NCI-H345 (cell line): ENCODE measurements at places on chromosomes 16 and 17.

- no peak for DNase-seq
Observed at GRCh38 chr16:57007530-57007929, 18.2 kb downstream of the NLRC5 start.

DNA sequence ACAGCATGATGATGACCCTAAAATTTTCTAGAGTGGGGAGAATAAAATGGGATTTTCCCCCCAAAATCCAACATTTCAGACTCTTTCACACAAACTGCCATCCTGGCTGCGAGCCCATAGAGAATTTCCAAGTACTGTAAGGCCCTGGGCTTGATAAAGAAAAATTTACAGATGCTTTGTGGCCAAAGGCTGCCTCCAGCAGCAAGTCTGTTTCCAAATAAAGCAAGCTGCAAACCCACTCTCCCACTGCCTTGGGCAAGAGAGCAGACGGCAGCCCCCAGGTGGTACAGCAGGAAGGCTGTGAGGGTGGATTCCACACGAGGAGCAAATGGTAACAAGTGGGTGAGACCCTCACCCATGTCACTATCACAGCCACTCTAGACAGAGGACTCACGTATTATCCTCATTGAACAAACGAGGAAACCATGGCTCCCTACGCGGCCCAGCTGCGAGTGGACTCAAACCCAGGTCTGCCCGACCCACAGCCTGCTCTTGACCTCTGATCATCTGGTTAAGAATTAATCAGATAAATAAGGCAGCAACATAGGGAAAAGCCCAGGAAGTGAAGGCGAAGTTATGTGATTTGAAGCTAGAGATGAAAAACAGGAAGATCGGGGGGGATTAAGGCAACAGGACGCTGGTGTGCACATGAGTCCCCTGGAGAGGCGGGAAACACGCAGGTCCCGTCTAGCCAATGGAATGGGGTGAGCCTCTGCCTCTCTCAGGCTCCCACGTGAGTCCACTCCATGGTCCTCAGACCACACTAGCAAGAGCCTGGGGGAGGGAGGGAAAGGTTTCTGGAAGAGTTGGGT, 37.4 kb downstream of the AXIN2 start:
- DNase-seq: no peak

GRCh38 chr17:76495663-76496400, 5.4 kb downstream of the RHBDF2 start:
- no peak for DNase-seq

- peak; percentile 5 for DNase-seq
Observed at GRCh38 chr17:6187836-6188235, 117.7 kb downstream of the WSCD1 start.

GRCh38 chr17:19337712-19338023, 24.9 kb downstream of the B9D1 start:
- no peak for DNase-seq

GRCh38 chr17:77890771-77891170, 67.7 kb upstream of the TNRC6C start:
- DNase-seq: no peak

- DNase-seq: no peak
Observed at GRCh38 chr16:86110134-86110533, 211.2 kb downstream of the IRF8 start.

- DNase-seq: no peak
Observed at GRCh38 chr16:58048494-58049231, 23.1 kb downstream of the MMP15 start.

DNA sequence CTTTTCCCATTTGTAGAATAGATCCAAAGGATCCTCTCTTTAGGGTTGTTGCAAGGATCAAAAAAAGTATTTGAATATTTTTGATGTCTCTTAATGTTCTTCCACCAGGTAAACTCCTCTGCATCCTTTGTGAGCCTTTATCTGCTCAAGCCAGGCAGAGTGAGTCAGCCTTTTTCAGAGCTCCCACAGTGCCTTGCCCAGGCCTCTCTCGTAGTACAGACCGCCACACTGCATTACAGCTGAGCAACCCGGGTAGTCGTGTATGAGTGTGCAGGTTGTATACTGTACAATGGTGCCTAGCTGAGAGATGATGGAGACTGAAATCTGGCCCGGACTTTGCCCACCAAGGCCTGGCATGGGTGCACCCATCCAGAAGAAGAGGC, 20.9 kb downstream of the RHBDL3 start:
- no peak for DNase-seq

DNA sequence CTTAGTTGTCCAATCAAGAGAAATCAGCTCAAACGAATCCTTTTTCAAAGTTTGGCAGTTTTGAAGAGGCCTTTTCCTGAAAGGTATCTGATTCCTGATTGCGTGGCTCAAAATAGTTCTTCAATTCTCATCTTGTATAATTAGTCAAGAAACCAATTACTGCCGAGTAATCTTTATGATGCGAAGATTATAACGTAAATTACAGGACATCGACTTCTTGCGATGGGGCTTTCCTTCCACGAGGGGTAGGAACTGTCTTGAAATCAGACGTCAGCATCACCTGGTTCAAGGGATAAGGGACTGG, 644 bp upstream of the ARL2BP start:
- no peak for DNase-seq

DNA sequence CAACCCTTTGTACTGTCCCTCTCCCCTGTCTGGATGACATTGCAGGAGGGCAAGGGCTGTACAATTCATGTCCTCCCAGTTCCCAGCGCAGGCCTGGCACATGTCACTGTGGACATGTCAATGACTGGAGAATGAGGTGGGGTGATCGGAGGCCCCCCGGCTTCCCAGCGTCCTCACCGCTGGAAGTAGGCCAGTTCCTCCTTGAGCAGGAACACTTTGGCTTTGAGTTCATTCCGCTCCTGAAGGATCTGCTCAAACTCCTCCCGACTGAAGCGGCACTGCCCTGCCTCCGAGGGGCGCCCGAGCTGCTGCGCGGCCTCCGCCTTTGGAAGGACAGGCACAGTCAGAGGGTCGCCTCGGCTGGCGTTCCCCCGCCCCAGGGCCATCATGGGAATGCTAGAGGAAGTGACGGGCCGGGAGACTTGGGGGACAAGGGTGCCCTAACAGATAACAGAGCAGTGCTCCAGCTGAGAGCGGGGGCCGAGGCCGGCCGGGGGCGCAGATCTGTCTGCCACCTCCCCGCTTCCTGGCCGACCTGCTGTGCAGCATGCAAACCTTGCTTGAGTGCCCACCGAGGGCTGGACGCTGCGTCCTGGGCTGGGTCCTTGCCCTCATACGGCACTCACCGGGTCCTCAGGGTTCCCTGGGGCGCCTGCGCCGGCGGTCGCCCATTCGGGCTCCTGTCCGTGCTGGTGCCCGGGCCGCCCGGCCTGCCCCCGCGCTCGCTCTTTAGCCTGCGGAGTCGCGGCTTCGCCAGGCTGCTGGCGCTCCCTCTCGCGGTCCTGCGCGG, 1.3 kb downstream of the RILP start:
- no peak for DNase-seq

GRCh38 chr17:57311281-57312216, 55.2 kb downstream of the MSI2 start:
- peak; percentile 28 for DNase-seq

DNA sequence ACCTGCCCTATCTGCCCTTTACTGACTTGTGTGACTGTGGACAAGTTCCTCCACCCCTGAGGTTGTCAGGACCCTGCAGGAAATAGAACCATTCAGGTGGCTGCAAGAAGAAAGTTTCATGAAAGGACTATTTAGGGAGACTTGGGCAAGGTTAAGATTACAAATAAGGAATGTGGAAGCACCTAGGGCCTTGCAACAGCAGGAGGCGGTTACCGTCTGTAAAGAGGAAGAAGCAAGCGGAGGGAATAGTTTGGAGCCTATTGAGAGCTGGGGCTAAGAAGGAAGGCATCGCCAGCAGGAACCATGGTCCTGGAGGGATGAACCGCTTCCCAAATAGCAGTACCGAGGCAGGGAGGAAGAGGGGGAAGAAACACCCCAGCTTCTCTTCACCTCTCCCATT, 132.4 kb downstream of the PRKCB start:
- DNase-seq: no peak

DNA sequence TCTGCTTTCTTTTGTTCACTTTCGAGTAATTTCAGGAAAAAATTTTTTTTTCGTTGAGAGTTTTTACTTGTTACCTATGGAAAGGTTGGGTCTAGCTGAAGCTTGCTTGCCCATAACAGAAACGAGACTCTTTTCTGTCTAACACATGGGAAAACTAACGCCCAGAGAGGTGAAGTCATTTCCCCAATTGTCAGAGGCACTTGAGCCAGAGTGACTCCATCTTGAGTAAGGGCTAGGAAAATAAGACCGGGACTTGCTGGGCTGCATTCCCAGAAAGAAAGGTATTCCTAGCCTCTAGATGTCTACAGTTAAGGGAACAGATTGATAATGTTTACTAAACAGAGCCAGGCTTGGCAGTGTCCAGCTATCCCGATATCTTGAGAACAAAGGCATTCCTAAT, 26.8 kb downstream of the PRKCB start:
- DNase-seq: no peak

DNA sequence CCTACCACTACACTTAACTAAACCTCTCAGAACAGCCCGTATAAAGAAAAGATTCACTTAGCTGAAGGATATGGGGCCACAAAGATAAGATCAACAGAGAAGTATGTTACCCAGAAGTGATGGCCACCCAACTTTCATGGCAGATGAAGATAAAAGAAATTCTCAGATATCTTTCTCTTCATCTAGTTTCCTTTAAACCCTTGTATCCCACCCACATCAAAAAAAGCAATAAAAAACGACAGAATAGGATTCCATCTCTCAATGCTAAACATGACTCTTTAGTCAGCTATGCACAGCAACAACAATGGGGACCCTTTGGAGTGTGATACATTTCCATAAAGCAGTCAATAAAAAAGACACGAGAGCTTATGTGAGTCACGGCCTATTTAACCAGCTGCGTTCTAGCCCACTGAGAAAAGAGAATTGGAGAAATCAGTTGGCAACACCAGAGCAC, 86.6 kb downstream of the SNX11 start:
- DNase-seq: peak; percentile 95

DNA sequence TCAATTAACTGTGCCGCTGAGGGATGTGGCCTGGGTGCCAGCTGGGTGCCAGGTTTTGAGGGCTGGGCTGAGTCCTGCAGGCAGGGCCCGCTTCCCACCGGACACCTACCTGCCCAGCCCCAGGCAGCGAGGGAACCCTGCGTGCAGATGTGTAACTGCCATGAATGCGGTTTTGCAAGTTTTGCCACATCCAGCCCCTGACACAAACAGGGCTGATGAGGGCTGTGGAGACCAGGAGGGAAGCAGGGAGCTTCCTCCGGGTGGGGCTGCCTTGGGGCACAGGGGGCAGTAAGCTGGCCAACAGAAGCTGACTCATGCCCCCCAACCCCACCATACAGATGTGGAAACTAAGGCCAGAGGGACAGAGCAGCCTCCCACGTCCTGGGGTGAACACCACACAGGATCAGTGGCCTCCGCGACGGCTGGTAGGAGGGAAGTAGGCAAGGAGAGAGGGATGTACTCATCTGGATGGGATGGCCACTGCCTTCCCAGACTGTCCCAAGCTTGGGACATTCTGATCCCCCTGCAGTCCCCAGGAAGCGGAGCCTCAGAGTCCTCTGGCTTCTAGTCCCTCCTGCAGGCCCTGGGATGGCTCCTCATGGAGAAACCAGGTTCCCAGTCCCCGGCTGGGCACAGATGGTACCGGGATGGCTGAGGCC, 1.6 kb downstream of the UBALD1 start:
- DNase-seq: no peak

DNA sequence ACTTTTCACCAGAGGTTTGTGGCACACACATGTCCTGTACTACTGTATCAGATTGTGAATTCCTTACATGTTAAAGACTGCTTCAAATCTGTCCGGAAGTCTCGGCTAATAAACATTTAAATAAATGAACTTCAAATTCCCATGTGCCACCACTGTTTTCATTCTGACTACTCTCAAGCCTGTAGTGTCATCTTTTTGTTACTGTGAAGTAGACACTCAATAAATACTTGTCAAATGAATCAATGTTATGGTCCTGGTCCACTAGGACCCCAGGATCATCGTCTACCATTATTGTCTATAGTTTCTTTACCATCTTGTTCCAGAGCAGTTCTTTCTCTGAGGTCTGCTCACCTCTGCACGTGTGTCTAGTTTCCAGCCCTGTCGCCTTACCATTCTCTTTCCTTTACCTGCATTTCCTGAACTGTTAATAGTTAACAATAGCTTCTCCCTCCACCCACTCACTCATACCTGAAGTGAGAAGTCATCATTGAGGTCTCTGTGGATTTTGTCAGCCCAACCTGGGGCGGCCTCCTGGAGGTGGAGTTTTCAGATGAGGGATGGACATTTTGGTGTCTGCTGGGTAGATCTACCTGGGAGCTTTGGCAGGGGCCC, 333.0 kb downstream of the SEC14L1 start:
- DNase-seq: no peak

DNA sequence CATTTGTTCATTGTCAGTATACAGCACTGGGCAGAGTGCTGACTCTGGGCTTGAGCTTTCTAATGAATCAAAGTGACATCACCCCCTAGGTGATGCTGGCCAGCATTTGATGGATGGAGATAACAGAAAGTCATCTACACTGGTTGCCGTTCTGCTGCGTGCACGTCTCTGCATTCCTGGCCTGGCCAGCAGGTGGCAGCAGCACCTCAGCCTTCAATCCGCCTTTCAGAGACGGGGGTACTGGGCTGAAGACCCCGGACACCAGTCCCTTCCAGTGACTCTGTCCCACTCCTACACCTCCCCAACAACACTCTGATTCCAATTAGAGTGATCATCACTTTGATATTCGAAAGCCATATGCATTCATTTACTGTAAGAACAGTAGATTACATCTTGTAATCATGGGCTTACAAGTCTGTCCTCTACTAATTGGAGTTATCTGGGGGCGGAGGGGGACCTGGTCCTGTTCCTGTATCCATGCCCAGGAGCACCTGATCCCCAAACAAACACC, 6.0 kb downstream of the CPSF4L start:
- peak; percentile 50 for DNase-seq

DNA sequence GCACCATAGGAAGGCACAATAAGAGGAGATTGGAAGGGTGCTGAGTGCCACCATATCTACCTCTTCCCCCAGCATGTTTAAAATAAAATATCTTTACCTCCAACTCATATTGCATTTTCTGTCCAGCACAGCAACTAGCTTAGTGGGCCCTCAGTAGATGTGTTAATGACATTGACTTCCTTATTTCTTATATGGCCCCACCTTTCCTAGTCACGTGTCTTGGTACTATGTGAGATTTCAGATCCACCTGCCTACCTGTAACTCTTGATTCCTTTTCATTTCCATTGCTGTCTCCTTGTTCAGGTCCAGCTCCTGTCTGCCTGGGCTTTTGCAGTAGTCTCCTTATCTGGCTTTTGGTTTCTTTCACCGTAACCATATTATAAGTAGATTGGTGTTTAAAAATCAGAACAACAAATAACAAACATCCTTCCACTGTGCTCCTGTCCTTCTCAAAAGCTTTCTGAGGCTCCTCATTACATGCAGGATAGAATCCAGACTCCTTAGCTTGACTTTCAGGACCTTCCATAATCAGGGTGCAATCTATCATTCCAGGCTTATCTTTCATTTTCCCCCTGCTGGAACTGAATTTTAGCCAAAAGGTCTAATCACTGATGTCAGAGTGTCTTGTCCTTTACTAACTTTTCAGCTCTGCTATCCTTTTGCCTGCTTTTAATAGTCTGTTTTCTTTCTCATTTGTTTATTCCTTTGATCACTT, 71.3 kb downstream of the FTO start:
- DNase-seq: no peak
